ENCODE measurements at places on chromosomes 13 and 19.
A peak's percentile ranks its signal among the peaks of the same experiment; 100 is the strongest.

DNA sequence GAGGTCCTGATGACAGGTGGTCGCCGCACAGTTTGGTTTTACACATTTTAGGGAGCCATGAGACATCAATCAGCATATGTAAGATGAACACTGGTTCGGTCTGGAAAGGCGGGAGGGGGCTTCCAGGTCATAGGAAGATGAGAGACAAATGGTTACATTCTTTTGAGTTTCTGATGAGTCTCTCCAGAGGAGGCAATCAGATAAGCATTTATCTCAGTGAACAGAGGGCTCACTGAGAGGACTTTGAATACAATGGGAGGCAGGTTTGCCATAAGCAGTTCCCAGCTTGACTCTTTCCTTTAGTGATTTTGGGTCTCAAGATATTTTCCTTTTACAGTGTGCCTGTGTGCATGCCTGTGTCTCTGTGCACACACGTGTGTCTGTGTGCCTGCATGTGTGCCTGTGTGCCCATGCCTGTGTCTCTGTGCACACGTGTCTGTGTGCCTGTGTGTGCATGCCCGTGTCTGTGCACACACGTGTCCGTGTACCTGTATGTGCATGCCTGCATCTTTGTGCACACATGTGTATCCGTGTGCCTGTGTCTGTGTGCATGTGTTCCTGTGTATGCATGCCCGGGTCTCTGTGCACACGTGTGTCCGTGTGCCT lies 35.5 kb upstream of the TMEM255B start:
- no peak for DNase-seq

- DNase-seq: no peak
Measured at GRCh38 chr19:11041194-11041593, 48.1 kb upstream of the LDLR start.

- DNase-seq: no peak
Measured at GRCh38 chr19:34254698-34255432, 511 bp downstream of the GARRE1 start.

DNA sequence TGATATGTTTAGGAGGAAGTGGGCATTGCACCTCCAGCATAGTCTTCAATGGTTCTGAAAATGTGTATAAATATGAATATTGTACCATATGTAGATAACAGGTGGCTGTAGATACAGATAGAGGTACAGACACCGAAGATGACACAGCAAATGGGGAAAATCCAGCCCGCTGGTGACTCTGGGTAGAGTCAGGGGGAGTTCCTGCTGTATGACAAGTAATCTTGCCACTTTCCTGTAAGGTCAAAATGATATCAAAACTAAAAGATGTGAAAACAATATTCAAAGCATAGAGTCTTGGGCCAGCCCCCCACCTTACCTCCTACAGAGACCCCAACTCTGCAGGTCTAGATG lies 17.8 kb downstream of the C2CD4C start:
- DNase-seq: no peak

GRCh38 chr19:38039966-38040365 lies 133.0 kb downstream of the SIPA1L3 start:
- no peak for DNase-seq

- DNase-seq: no peak
Measured at GRCh38 chr13:20489185-20489820, 36.4 kb downstream of the CRYL1 start.

DNA sequence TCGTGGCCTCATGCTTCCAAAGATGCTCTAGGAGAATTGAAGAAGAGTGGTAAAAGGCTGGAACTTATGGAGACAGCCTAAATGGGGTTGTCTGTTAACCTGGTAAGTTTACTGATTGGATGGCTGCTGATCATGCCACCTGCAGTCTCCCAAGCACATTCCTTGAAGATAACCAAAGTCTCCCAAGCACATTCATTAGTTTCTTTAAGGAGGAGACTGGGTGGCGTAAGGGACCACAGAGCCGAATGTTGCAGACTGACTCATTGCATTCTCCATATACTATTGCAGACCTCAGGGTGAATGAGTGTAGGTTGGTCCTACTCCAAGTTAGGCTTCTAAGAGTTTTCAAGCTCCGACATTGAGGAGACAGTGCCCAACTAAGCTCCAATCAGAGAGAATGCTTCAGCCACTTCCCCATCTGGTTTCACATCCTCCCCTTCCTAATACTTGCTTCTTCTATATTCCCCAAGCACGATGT lies at the start of gene IGFL3:
Gene IGFL3, minus strand, starts transcription at position 51 of the 478 bp plus-strand sequence. Its CDS starts 39 bp downstream, at position 12.
- no peak for DNase-seq

- DNase-seq: no peak
Measured at GRCh38 chr13:23898101-23898500, 799 bp upstream of the C1QTNF9B start.

- no peak for DNase-seq
Measured at GRCh38 chr13:100549316-100549715, 39.3 kb downstream of the GGACT start.

GRCh38 chr13:39935155-39935554 lies 279.7 kb downstream of the COG6 start:
- DNase-seq: no peak

DNA sequence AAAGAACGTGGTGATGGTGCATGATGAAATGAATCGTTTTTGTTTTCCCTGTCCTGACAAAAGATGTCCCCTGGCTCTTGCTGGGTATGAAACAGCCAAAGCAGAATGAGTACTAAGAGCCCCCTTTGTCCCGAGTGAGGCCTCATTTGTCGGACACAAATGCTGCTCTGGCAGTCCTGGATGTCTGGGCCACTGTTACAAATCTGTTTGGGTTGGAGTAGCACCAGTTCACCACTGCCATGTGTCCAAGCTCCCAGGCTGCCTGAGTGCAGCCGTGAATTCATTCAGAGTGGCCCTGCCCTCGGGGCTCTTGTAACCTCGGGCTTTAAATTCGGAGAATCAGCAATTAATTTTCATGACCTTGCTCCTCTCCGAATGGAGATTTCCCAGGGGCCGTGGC lies 182.4 kb downstream of the NUFIP1 start:
- no peak for DNase-seq

DNA sequence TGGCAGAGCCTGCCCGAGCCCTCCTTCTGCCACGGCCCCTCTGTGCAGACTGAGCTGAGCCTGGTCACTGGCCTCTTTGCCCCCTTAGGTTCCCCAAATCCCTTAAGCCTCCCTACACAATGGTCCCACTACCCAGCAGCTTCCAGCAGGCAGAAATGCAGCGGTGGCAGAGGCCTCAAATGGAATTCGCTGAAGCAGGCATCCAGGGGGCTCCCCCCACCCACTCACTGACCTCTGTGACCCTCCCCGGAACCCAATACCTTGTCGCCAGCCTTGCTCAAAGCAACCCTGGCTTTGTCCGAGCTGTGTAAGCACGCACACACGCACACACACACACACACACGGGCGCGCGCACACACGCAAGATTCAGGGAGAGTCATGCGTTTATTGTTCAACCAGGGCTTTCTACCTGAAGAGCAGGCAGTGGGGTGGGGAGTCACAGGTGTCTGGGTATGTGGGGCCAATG lies at the start of gene LIM2:
Gene LIM2, minus strand, starts transcription at position 51 of the 466 bp plus-strand sequence. CDS start 531 bp downstream, outside the sequence.
- no peak for DNase-seq

DNA sequence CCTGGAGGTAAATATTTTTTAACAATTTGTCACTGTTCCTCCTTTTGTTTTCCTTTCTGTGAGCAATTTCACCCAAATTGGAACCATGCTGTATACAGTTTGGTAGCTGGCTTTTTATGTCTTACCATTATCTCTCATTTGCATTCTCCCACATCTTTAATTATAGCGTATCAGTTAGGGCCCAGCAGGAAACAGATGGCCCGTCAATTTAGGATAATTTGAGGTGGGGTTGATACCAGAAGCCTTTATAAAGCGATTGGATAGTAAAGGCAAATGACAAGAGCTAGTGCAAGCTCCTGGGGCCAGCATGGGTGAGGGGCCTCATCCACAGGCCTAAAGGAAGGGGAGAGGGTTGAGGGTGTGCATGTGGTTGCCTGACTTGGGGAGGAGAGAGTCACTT lies 3.8 kb upstream of the IFNL4 start:
- no peak for DNase-seq

GRCh38 chr19:46571495-46571894 lies 29.6 kb upstream of the CALM3 start:
- DNase-seq: no peak

GRCh38 chr19:40804783-40805242 lies 5.8 kb downstream of the EGLN2 start:
- no peak for DNase-seq

GRCh38 chr13:113404723-113405471 lies 41.0 kb upstream of the GRTP1 start:
- peak; percentile 56 for DNase-seq

- no peak for DNase-seq
Measured at GRCh38 chr13:26179344-26179743, 42.8 kb downstream of the RNF6 start.

GRCh38 chr19:28956961-28957360 lies 256.0 kb downstream of the UQCRFS1 start:
- no peak for DNase-seq

DNA sequence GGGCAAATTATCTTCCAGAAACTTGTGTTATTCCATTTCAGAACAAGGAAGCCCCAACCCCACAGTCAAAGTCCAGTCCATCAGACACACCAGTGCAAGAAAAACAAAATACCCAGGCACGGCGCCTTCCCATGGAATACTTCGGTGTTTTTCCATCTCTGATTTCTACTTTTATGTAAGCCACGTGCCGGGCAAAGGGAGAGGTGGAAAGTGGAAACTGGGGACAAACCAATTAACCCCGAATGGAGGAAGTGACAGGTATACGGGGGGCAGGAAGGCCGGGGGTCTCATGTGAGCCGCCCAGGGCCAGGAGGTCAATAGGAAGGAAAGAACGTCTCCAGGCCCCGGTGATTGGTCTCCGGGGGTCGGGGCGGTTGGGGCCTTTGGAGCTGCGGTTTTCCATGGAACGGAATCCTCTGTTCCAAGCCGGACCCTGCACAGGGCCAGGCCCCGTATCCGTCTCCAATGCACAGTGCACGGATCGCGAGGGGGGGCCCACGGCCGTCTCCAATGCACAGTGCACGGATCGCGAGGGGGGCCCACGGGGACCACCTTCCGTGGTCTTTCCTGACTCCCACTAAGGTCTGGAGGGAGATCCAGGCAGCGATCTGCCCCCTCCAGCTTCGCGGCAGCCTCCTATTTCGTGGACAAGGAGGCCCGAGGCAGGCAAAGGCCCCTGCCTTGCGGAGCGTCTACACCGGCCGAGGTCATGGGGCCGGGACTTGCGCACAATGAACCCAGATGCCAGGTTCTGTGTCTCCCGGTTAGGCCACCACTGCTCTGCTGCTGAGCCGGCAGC lies 79.7 kb downstream of the GADD45B start:
- DNase-seq: no peak

DNA sequence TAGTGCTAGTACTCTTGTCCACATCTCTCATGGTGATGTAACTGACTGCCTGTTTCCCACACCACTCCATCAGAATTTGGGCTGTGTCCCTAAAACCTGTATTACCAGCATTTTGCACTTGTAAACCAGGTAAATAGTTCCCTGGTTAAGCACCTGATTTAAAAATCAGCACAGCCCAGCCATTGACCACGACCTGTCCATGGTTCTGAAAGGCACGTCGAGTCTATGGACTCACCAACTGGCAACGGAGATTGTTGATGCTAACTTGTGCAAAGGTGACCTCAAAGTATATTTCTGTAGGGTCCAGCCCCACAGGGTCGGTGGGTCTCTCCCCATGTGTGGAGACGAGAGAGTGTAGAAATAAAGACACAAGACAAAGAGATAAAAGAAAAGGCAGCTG lies 46.7 kb upstream of the ZNF835 start:
- no peak for DNase-seq

- DNase-seq: peak; percentile 59
Measured at GRCh38 chr13:26965952-26966700, 205.5 kb downstream of the USP12 start.

- DNase-seq: no peak
Measured at GRCh38 chr19:751501-752341, 809 bp downstream of the MISP start.

DNA sequence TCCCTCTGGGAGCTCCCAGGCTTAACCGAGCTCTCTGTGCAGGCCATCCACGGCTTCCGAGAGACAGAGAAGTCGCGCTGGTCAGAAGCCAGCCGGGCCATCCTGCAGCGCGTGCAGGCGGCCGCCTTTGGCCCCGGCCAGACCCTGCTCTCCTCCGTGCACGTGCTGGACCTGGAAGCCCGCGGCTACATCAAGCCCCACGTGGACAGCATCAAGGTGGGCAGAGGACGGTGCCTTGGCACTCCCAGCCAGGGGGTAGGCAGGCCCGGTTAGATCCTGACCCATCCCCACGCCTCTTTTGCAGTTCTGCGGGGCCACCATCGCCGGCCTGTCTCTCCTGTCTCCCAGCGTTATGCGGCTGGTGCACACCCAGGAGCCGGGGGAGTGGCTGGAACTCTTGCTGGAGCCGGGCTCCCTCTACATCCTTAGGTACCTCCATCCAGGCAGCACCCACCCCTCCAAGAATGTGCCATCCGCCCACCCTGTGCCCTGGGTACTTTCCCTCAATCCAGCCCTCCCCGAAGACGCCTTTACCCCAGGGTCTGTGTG lies 1.5 kb downstream of the PSPN start:
- DNase-seq: no peak

GRCh38 chr13:40438999-40439797 lies 227.2 kb downstream of the FOXO1 start:
- no peak for DNase-seq

- DNase-seq: no peak
Measured at GRCh38 chr19:45402298-45403061, 2.4 kb downstream of the PPP1R13L start.

GRCh38 chr13:89951341-89951740 lies 1396.1 kb upstream of the MIR17HG start:
- DNase-seq: no peak

DNA sequence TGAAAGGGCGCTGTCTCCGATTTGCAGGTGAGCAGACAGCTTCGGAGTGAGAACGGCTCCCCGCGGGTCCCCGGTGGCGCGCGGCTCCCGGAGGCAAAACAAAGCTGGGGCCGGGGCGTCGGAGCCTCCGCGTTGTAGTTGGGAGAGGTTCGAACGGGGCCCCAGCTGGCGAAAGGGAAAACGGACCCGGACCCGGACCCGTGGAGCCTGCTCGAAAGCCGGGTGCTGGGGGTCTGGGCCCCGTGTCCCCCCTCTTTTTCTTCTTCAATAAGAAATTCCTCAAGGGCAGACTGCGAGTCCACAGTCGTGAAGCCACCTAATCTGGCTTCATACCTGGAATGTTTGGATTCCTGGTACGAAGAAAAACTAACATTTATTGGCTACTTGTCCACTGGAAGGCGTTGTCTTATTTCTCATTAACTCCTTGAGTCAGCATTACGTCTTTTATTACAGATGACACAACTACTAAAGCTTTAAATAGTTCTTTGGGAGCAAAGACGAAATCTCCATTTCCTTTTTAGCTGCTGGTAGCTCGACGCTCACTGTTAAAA lies 632 bp upstream of the MTIF3 start:
- DNase-seq: no peak

GRCh38 chr13:109361562-109362289 lies 424.7 kb downstream of the IRS2 start:
- DNase-seq: no peak

GRCh38 chr13:45537516-45537915 lies 72.8 kb downstream of the COG3 start:
- no peak for DNase-seq

GRCh38 chr13:77751513-77752456 lies 54.3 kb downstream of the SLAIN1 start:
- no peak for DNase-seq

- no peak for DNase-seq
Measured at GRCh38 chr19:20072936-20073335, 4.9 kb upstream of the ZNF90 start.

GRCh38 chr13:111184458-111185401 lies 69.6 kb downstream of the ARHGEF7 start:
- DNase-seq: no peak

Data from NCI-H2107 (cell line).